Skin of body (tissue), 3 donors: ENCODE measurements at places on chromosomes 12 and 14.

DNA sequence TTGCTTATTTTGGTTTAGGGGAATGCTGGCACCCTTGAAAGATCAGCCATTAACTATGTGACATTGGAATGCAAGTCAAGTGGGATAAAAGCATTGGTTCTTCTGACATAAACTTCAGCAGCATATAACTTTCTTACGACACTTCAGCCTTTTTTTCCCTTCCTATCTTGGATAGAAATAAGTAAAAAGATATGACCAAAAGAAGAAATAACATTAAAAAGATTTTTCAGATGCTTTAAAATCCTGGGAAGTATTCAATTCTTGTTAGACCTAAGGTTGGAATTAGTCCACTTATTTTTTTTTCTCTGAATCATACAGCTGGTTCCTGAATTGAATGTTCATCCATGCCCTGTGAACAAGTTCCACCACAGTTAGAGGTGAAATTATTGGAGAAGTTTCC lies 85.6 kb upstream of the TSPAN8 start:
- no peak for DNase-seq

DNA sequence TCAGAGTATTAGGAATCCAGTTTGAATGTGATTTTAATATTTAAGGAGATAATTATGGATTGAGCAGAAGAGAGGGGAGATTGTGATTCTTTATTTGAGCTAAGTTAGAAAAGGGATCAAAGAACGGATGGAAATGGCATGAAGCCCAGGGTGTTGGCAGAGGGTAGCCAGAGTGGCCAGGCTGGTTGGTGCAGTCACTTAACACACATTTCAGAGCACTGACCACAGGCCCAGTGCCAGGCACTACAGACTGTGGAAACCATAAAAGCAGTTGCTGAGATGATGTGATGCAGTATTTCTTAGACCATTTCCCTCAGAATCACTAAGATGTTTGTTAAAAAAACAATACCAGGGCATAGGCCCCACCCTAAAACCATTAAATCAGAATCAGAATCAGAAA lies 167.7 kb upstream of the AMIGO2 start:
- no peak for DNase-seq

DNA sequence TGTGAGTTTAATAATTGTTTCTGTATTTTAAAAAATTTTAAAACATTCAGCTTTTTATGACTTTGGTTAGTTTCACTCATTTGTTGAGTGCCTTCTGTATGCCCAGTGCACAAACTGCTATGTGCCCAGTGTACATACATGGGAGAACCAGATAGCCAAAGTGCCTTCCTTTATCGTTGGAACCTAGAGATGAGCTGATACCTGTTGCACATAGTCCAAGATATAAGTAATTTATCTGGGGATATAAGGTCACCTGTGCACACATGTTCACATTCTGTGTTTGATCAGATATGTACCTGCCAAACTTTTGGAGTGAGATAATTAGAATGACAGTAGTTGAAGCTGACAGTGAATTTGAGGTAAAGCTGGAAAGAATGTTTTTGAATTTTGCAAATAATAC lies 37.9 kb downstream of the RAB21 start:
- DNase-seq = no peak

GRCh38 chr14:60723116-60723906 lies 840 bp downstream of the SIX4 start:
- DNase-seq = no peak

- no peak for DNase-seq
Observed at GRCh38 chr12:87320724-87321123, 708.5 kb downstream of the C12orf50 start.

GRCh38 chr12:123879691-123880090 lies 92.9 kb downstream of the CCDC92 start:
- no peak for DNase-seq

GRCh38 chr14:100376751-100377171 lies 53.6 kb downstream of the SLC25A47 start:
- no peak for DNase-seq

DNA sequence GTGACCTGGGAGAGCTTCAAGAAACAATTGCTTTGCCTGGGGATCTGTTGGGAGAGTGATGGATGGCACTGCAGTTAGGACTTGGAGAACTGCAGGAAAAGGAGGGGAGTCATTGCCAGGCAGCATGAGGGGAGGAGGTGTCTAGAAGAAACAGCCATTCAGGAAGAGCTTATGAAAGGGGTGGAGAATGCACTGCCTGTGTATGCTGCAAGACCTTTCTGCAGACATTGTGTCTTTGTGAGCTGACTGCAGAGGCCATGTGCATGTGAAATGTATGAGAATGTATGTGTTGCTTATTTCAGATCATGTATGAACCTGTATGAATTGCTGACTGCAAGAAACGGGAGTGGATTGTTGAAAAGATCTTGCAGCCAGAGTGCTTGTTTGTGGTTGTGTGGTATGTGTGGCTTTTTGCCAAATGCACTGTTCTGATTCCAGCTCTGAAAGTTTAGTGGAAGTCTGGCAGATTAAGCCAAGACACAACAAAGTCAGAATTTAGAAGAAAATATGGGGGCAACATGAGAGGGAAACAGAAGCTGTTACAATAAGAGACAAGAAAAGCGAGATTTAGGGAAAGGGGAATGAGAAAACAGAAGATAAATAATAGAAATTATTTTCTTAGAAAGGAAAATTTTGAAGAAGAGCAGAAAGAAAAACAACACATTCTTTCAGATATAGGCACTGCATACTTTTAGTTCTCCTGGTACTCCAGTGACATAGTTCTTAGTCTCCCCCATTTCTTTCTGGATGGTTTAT lies 9.8 kb upstream of the RIMKLB start:
- peak; percentile 95 for DNase-seq

GRCh38 chr12:19410211-19410610 lies 29.1 kb upstream of the AEBP2 start:
- DNase-seq = no peak

- DNase-seq = no peak
Observed at GRCh38 chr14:51341338-51341737, 101.3 kb downstream of the TMX1 start.

- no peak for DNase-seq
Observed at GRCh38 chr14:21093018-21093417, 5.4 kb downstream of the ZNF219 start.

DNA sequence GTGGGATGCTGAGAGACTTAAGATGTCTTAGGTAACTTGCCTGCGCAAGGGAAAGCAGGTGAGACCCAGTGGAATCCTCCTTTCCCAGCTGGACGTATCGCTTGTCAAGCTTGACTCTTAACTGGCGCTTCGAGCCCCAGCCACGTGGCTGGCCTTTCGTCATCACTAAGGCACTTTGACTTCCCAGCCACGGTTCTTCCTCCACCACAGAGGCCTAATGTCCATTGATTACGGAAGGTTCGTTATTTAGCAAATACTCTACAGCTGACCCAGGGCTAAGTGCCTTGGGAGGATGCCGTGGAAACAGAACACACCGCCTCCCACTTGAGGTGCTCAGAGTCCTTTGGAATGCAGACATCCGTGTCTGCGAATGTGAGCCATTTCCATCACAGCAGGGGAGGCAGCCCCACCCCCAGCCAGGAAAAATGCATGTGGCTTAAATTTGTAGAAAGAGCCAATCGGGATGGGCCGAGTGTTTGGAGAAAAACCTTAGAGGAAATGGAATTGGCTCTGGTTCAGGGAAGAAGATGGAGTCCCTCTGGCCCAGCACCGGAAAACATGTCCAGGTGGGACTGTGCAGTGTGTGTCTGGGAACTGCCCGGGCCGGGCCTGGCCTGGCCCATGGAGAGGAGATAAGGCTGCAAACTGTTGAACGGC lies 115.7 kb downstream of the PLXNC1 start:
- DNase-seq = peak; percentile 68

DNA sequence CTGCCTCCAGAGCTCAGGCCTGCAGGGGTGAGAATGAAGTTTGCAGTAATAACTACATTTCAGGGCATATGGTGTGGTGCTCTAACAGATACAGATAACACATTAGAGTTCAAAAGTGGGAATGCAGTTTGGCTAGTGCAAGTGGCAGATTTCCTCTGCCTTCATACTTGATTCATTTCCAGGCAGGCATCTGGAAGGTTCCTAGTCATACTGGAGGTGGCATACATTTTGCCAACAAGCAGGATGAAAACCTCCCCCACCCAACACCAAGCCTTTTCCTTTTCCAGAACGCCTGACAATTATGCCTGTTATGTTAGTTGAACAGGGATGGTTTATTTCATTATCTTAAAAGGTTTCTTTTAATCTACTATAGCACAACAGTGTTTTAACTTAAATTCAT lies 24.3 kb downstream of the VTI1B start:
- no peak for DNase-seq
